Colonic mucosa (tissue), 4 donors: ENCODE measurements at places on chromosomes 6 and 20. TPM values are rescaled to one million over a fixed set of nuclear protein-coding genes. Genes with fewer than 3 reads are reported as not detected.

FBXO30 gene
- 5.4 TPM for total RNA-seq

- no peak for DNase-seq
Observed at GRCh38 chr6:41645007-41645618, 6.8 kb downstream of the MDFI start.

DNA sequence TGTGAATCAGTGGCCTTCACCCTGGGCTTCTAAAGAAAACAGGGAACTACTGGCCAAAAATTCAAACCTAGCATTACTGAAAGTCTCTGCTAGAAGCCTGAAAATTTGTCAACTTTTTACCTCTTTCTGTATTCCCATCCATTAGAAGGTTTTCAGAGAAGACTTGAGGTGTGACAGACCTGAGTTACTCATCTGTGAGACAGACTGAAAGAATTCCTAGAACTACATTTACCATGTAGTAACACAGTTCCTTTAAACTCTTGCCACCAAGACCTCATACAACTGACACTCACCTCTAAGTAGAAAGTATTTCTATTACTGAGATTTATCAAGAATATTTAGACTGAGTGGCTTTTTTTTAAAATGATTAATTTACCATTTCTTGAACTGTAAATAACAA is 4.5 kb downstream of the DPM1 start:
- no peak for DNase-seq

DNA sequence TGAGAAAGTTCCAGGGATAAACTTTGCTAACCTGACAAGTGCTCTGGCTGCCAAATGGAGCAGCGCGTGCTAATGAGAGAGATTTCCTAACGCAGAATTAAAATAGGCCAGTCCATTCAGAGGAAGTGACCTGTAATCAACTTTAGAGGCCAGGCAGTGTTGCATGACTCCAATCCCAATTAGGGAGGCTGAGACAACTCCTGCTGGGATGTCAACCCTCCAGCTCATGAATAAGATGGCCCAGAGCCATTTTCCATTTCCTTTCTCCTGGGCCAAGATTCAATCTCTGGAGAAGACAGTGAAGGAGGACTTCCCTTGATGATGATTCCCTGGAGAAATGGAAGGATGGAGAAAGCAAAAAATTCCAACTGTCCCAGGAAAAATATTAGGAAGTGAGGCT is 241.5 kb upstream of the RNF24 start:
- DNase-seq, result no peak

COL21A1 gene
- 0.79 TPM for total RNA-seq
